Transverse colon (tissue), 4 donors: ENCODE measurements at places on chromosomes 6 and 20. TPM values are rescaled to one million over a fixed set of nuclear protein-coding genes. Genes with fewer than 3 reads are reported as not detected.
A peak's percentile ranks its signal among the peaks of the same experiment; 100 is the strongest.

CENPW gene
- total RNA-seq, result not detected

COL10A1 gene
- not detected for total RNA-seq

NKX2-4 gene
- not detected for total RNA-seq

LST1 gene
- 1.9 TPM for total RNA-seq

ETV7 gene
- 2.2 TPM for total RNA-seq

ULBP3 gene
- not detected for total RNA-seq

UNC5CL gene
- total RNA-seq, result 8.4 TPM

DDX43 gene
- 2.6 TPM for total RNA-seq

BPHL gene
- 16.1 TPM for total RNA-seq

SLC16A10 gene
- total RNA-seq, result 8.9 TPM

MYL9 gene
- 974 TPM for total RNA-seq

GRCh38 chr20:62409931-62410745, 3.1 kb upstream of the CABLES2 start:
- H3K4me1 ChIP-seq, result peaks cover 68% of the 10 kb centered on the region
- no peaks in the 10 kb centered on the region for H3K36me3 ChIP-seq
- peak overlapping the region; percentile 85 for H3K27ac ChIP-seq

- no peak for DNase-seq
- H3K27ac ChIP-seq, result no peak overlapping the region
- H3K4me3 ChIP-seq, result no peak overlapping the region
- H3K36me3 ChIP-seq, result no peaks in the 10 kb centered on the region
Measured at GRCh38 chr6:71284785-71285184, 3.8 kb upstream of the OGFRL1 start.

- H3K36me3 ChIP-seq, result peaks cover 52% of the 10 kb centered on the region
- no peak overlapping the region for H3K27ac ChIP-seq
- H3K4me1 ChIP-seq, result peaks cover 77% of the 10 kb centered on the region
Measured at GRCh38 chr6:108568101-108568500, 7.4 kb downstream of the FOXO3 start.

DNA sequence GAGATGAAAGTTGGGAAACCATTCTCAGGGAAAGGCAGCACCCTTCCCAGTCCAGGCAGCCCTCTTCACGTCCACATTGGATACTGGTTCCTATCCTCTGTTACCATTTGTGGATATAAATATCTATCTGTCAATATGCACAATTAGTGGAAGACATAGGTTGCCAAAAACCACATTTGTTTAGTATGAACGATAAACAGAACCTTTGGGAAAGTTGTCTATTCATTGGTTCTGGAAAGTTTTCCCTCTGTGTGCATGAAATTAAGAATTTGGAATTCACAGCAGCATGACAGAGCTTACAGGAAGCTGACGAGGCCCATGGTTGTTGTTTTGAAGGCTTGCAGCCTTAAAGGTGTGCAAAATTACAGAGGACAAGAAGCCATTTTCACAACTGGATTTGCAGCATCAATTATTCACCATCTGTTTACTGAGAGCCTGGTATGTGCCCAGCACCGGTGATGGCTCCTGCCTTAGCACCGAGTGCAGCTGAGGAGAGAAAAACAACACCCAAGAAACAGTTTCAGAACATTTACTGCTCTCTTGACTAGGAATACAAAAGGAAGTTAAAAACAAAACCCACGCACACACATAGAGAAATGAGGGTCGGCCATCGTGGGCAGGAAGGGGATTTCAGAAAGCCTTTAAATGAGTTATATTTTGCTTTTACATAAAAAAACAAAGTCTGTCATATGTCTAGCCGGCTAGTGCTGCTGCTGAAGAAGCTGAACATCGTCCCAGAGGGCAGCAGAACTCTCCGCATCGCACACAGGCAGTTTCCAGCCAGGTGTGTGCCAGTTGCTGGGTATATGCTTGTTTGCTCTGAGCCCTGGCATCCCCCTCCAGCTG, 319.6 kb downstream of the FARS2 start:
- no peak for DNase-seq
- H3K4me3 ChIP-seq, result no peak overlapping the region
- no peaks in the 10 kb centered on the region for H3K36me3 ChIP-seq

DNA sequence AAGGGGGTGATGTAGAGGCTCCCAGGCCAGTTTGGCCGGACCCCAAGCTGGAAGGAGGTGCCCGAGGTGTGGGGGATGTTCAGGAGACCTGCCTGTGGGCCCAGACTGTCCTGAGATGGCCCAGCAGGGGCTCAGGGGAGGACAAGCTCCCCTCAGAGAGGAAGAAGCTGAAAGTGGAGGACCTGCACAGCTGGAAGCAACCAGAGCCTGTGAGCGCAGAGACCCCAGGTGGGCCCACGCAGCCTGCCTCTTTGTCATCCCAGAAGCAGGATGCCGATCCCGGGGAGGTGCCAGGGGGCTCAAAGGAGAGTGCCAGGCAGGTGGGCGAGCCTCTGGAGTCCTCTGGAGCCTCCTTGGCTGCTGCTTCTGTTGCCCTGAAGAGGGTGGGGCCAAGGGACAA, 29.7 kb downstream of the ZNF831 start:
- no peak for DNase-seq
- no peak overlapping the region for H3K4me3 ChIP-seq
- H3K27me3 ChIP-seq, result no peaks in the 10 kb centered on the region
- no peaks in the 10 kb centered on the region for H3K36me3 ChIP-seq
- H3K27ac ChIP-seq, result no peak overlapping the region
- H3K4me1 ChIP-seq, result no peaks in the 10 kb centered on the region

DNA sequence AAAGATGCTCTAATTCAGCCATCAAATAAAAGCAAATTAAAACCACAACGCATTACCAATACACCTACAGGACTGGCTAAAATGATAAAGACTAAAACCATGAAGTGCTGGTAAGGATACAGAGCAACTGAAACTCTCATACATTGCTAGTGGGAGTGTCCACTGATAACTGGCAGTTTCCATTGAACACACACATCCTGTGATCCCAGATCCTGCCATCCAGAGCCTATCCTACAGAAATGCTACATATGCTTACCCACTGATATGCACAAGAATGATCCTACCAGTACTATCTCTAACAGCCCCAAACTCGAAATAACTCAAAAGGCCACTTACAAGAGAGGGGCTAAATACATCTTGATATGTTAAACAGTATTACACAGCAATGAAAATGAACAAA, 81.0 kb downstream of the FYN start:
- H3K27ac ChIP-seq, result no peak overlapping the region
- H3K36me3 ChIP-seq, result no peaks in the 10 kb centered on the region
- H3K27me3 ChIP-seq, result no peaks in the 10 kb centered on the region
- DNase-seq, result no peak

GRCh38 chr6:9225441-9225871, 790.1 kb upstream of the SLC35B3 start:
- no peak overlapping the region for H3K27ac ChIP-seq
- no peaks in the 10 kb centered on the region for H3K4me1 ChIP-seq
- no peaks in the 10 kb centered on the region for H3K36me3 ChIP-seq
- H3K4me3 ChIP-seq, result no peak overlapping the region
- no peak for DNase-seq

DNA sequence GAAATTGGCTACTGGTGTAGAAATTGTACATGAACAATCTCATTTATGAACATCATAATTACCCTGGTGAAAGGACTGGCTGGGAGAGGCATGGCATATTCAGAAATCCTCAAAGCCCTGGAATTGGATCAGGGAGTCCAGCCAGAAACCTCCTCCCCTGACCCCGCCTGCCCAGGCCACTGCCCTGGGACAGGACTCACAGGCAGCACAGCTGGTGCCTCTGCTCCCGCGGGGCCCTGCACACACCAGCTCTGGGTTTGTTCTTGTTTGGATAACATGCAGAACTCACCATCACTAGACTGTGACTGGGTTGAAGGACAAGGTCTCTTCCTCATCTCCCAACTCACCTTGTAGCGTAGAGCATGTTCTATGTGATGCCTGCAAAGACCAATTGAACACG, 56.2 kb downstream of the AGPAT4 start:
- no peaks in the 10 kb centered on the region for H3K4me1 ChIP-seq
- H3K27me3 ChIP-seq, result no peaks in the 10 kb centered on the region
- no peak overlapping the region for H3K4me3 ChIP-seq
- H3K27ac ChIP-seq, result no peak overlapping the region

GRCh38 chr20:25077610-25078169, 4.3 kb downstream of the VSX1 start:
- no peak for DNase-seq
- H3K36me3 ChIP-seq, result no peaks in the 10 kb centered on the region
- H3K27me3 ChIP-seq, result peaks cover 81% of the 10 kb centered on the region
- H3K27ac ChIP-seq, result no peak overlapping the region
- peaks cover 23% of the 10 kb centered on the region for H3K4me1 ChIP-seq

GRCh38 chr20:23446505-23446904, 6.2 kb downstream of the CST11 start:
- no peaks in the 10 kb centered on the region for H3K27me3 ChIP-seq
- no peak overlapping the region for H3K27ac ChIP-seq
- peak; percentile 66 for DNase-seq

DNA sequence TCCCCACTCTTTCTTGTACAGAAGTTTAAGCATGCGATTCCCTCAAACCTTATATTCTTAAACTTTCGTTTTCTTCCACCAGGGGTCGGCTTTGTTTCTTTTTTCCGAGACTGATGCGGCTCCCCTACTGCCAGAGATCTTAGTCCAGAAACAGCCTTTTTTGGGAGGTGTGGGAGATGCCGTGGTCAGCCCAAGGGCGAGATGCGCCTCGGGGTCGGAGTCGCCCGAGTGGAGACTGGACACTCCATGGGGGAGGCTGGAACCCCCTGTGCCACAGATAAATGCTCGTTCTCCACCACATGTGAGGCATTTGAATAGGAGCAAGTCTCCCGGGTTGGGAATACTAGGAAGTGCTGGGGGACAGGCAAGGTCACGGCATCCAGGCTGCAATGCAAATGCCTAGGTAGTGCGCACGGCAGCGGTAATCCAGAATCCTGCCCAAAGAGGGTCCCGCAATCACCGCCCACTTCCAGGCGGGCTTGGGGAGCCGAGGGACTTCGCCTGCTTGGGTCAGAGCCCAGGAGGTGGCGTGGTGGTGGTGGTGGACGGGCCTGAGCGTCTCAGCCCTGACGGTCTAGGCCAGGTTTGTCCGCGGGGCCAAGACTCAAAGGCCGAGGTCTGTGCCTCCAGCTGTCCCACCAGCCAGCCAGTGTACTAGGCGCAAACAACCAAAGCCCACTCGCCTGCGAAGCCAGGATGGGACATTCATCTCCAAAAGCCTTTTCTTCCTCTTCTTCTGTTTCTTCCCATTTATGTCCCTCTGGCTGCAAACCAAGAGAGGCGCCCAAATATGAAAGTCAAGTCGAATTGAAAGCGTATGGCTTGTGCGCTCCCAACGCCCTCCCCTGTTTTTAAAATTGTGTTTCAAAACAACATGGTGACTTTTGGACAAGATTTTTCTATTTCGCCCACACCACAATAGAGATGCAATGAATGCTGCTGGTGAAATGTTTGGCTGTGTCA, 39.3 kb upstream of the OSTM1 start:
- peak overlapping the region; percentile 19 for H3K4me3 ChIP-seq
- no peak for DNase-seq
- H3K27me3 ChIP-seq, result peaks cover 99% of the 10 kb centered on the region
- no peaks in the 10 kb centered on the region for H3K36me3 ChIP-seq
- H3K27ac ChIP-seq, result no peak overlapping the region

GRCh38 chr20:2767768-2768631, 32.4 kb downstream of the CPXM1 start:
- DNase-seq, result no peak
- H3K27me3 ChIP-seq, result peaks cover 52% of the 10 kb centered on the region

DNA sequence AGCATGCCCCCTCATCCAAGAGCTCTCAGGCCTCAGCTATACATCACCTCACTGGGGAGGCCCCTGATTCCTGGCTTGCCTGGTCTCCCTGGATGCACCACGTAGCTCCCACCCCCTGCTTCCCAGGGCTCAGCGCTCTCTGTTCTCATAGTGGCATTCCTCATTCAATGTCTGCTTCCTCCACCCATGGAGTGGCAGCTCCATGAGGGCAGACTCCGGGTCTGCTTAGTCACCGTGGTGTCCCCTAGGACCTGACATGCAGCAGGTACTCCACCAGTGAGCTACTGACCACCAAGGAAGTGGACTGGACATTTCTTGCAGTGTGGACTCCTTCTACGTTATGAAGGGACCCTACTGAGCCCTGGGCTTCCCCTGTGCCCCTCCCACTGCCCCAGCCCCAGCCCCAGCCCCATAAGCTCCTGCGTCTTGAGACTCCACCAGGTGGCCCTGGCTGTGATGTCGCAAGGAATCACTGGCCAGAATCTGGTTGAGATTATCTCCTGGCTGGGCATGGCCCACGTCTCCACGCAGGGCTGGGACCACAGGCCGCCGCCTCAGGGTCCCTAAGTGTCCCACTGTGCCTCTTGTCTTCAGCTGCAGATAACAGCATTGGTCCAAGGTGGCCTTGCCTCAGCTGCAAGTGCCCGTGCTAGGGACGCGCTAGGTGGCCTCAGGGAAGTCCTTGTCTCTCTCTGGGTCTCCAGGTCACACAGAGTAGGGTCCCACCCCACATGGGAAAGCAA, 26.7 kb downstream of the CEBPB start:
- H3K27ac ChIP-seq, result no peak overlapping the region
- peaks cover 10% of the 10 kb centered on the region for H3K4me1 ChIP-seq
- no peak overlapping the region for H3K4me3 ChIP-seq
- H3K27me3 ChIP-seq, result no peaks in the 10 kb centered on the region

GRCh38 chr20:59356662-59357165, 56.3 kb downstream of the EDN3 start:
- H3K36me3 ChIP-seq, result no peaks in the 10 kb centered on the region
- no peaks in the 10 kb centered on the region for H3K4me1 ChIP-seq
- H3K27ac ChIP-seq, result no peak overlapping the region

- no peaks in the 10 kb centered on the region for H3K27me3 ChIP-seq
- DNase-seq, result no peak
- no peak overlapping the region for H3K27ac ChIP-seq
- H3K4me1 ChIP-seq, result no peaks in the 10 kb centered on the region
- H3K36me3 ChIP-seq, result no peaks in the 10 kb centered on the region
Measured at GRCh38 chr6:38436726-38437465, 202.8 kb downstream of the BTBD9 start.

GRCh38 chr6:102340311-102340710, 946.8 kb downstream of the GRIK2 start:
- H3K36me3 ChIP-seq, result no peaks in the 10 kb centered on the region
- no peak overlapping the region for H3K27ac ChIP-seq
- DNase-seq, result no peak
- no peak overlapping the region for H3K4me3 ChIP-seq
